Foreskin melanocyte (primary cell): ENCODE measurements at places on chromosomes 6 and 20.

DNA sequence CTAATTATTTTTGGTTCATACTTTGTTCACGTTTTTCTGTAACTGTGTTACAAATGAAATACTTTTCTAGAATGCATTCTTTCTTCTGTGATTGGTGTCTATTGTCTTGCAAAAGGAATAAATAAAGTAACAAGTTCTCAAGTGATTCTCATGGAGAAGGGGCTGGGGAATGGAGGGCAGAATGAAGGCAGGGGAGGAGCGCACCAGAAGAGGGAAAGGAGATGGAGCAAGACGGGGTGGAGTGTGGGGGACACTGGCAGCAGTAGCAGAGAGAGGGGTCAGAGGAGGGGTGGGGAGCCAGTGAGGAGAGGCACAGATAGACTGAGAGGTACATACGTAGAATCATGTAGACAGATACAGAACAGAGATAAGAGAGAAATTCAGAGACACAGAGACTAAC lies 136.5 kb downstream of the CARMIL1 start:
- no peak for DNase-seq

- DNase-seq, result peak; percentile 8
Measured at GRCh38 chr6:62285612-62286469, at the start of gene KHDRBS2. Gene KHDRBS2 (minus strand): TSS chr6:62286225.

- no peak for DNase-seq
Measured at GRCh38 chr20:46672543-46673148, 16.6 kb downstream of the TP53RK start.

DNA sequence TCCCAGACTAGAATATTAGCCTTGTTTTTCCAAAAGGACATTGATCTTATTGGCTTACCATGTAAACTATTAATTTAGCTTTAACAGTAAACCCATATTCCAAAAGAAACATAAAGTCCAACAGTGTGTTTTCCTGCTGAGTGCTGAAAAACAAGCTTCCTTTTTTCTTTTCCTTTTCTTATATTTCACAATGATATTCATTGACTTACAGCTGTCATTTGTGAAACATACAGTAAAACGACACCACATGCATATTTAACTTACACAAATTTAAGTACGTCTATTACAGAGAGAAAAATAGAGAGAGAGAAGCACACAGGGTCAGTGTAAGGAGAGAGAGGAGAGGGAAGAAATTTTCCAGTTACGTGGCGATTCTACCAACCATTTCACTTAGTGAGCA lies 543.9 kb upstream of the JARID2 start:
- no peak for DNase-seq

- no peak for DNase-seq
Measured at GRCh38 chr20:60820918-60821317, 431.1 kb upstream of the CDH4 start.

DNA sequence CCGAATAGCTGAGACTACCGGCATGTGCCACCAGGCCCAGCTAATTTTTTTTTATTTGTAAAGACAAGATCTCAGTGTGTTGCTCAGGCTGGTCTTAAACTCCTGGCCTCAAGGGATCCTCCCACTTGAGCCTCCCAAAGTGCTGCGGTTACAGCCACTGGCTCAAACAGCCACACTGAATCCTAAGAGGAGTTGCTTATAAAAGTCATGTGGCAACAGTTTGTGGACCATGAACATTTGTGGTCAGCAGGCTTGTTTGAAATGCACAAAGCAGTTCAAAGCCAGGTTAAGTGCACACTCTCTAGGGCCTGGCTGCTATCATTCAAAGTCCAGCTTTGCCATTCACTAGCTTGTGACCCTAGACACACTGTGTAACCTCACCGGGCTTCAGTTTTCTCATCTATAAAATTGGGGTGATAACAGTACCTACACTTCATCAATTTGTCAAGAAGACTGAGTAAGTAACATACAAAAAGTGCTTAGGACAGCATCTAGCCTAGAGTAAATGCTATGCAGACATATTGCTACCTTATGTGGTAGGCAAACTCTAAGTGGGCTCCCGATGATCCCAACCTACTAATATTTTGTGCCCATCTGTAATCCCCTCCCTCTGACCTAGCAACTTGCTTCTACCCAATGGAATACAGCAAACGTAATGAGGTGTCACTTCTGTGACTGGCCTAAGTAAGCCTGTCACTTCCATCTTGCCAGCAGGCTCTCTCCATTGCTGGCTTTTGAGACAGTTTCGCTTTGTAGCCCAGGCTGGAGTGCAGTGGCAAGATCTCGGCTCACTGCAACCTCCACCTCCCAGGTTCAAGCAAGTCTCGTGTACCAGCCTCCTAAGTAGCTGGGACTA lies 122.9 kb downstream of the ZMYND8 start:
- peak; percentile 72 for DNase-seq

DNA sequence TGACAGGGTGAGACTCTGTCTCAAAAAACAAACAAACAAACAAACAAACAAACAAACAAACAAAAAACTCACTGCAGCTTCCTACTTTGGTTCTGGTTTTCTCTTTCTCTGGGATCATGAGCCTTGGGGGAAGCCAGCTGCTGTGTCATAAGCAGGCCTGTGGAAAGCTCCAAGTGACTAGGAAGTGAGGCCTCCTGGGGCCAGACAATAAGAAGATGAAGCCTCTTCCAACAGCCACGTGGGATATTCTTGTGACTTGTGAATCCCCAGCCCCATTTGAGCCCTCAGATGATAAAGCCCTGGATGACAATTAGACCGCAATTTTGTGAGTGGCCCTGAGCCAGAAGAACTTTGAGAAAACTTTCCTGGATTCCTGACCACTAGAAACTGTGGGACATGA lies 11.4 kb downstream of the HLA-A start:
- DNase-seq, result no peak

- DNase-seq, result peak; percentile 80
Measured at GRCh38 chr6:150667977-150668716, 68.5 kb downstream of the PLEKHG1 start.

- DNase-seq, result no peak
Measured at GRCh38 chr6:44396968-44397367, 9.5 kb downstream of the CDC5L start.

DNA sequence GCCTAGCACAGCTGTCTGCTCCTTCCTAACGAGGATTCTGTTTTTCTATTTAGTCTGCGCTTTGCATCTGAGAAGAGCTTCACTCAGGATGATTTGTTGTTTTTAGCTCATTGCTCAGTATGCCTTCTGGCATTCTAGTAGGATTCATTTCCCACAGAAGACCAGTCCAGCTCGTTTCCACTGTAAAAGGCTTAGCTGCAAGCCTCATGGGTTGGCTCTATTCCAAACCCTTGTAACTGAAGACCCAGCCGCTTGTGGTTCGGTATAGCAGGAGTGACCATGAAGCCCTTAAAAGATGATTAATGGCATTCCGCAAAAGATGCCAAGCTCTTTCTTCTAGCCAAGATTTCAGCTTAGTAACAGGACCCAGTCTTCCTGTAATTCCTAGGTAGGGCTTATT lies 7.2 kb downstream of the ADGRF1 start:
- DNase-seq, result peak; percentile 85

- DNase-seq, result no peak
Measured at GRCh38 chr6:157008568-157008967, 231.4 kb downstream of the ARID1B start.

DNA sequence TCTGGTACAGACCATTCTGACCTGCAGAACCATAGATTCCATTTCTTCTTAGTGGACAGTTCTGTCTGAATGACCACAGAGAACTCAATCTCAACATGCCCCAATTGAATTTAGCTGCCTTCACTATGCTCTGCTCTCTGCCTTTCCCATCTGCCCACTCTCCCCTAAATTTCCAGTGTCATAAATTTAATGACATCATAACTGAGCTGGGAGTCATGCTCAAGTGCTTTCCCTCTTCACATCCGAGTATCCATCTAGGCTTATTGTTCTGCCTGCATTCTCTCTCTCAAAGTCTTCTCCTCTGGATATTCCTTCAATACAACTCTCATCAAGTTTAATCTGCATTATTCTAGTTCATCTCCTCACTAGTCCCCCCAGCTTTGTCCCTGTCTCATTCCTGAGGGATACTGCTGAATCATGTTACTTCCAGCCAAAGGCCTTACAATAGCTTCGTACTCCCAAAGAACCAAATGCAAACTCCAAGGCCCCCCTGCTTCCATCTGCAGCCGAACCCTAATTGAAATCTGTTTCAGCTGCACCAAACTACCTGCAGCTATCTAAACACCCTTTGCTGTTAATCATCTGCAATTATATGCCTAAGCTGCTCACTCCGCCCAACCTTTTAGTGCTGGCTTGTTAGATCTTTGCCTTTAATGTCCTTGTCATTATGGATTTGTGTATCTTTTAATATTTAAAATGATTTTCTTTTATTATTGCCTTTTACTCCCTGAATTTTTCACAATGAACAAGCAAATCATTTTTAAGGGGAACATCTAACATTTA lies 46.1 kb downstream of the SLC35B3 start:
- DNase-seq, result no peak

DNA sequence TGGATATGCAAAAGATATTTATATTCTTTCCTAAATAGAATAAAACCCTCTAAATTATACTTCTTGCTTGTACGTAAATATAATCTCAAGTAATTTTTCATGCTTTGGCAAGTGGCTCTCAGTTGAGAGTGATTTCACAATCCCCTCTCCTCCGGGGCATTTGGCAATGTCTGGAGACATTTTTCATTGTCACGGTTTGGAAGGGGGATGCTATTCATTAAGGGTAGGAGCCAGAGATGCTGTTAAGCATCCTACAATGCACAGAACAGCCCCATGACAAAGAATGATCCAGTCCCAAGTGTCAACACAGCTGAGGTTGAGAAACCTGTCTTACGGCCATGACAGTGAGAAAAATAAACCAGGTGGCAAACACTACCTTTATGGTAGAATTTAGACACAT lies 75.7 kb downstream of the AGPAT4 start:
- DNase-seq, result peak; percentile 20

- DNase-seq, result peak; percentile 54
Measured at GRCh38 chr6:158706369-158706982, 56.6 kb downstream of the SYTL3 start.

GRCh38 chr6:4308364-4308763 lies 173.0 kb upstream of the ECI2 start:
- no peak for DNase-seq

DNA sequence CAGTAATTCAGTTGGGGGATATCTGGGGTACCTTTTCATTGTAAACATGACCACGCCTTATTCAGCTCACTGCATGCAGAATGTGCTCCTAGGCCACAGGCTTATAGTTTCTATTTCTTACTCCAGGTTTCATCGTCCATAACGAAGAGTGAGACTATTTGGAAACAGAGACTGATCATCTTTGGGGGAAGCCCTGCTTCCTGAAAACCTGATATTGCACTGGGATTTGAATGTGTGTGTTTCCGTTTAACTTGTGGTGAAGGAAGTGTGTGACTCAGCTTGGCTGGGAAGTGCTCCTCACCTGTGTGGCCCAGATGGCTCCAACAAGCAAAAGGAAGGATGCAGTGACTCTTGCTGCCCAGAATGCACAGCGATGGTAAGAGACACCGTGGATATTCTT lies 19.6 kb upstream of the LTV1 start:
- no peak for DNase-seq

- no peak for DNase-seq
Measured at GRCh38 chr6:166870602-166871208, 85.6 kb downstream of the RNASET2 start.

DNA sequence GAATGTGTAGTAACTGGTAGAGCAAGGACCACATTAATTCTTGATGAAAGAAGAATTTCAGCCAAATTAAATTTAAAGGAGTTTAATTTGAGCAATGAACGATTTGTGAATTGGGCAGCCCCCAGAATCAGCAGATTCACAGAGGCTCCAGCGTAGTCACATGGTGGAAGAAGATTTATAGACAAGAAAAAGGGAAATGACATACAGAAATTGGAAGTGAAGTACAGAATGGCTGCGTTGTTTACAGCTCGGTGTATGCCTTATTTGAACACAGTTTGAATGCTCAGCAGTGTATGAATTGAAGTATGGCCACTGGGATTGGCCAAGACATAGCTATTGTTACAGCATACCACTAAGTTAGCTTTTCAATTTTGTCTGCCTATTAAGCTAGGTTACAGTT lies 173.6 kb upstream of the ARG1 start:
- no peak for DNase-seq

- no peak for DNase-seq
Measured at GRCh38 chr6:137490961-137491360, 3.2 kb downstream of the OLIG3 start.

DNA sequence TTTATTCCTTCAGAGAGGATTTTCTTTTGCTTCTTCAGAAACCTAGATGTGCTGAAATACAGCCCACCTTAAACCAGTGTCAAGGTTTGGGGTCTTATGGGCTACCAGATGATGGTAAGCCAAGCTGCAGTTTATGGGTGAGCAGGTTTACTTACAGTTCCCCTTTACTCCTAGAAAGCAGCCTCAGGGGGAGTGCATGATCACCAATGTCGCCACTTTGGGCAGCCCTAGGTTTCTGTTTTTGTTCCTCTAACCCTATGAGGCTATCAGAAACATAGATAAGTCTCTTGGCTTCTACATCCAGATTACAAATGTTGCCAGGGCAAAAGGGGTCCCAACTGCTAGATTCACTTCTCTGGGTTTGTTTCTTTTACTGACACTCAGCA lies 67.2 kb downstream of the TRIM27 start:
- DNase-seq, result no peak
